DMS79 treated with DMSO at 0.1 percent for 48 hours (cell line): ENCODE measurements at places on chromosomes 5 and 9.

DNA sequence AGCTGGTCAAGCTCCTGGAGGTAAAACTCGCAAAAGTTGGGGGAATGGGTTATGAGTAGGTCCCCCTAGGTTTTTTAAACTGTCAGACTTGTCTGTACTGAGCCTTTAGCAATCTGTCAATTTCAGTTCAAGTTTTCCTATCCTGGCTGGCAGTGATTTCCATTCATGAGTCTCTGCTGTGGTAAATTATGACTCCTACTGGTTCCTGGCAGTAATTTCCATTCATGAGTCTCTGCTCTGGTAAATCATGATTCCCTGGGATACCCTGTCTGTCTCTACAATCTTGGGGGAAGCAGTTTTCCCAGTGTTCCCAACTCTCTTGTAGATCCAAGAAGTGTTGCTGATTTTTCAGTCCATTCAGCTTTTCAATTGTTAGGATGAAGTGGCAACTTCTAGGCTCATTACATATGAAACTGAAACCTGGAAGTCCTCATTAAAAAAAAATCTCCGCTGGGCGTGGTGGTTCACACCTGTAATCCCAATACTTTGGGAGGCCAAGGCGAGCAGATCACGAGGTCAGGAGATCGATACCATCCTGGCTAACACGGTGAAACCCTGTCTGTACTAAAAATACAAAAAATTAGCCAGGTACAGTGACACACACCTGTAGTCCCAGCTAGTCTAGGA lies 91.3 kb upstream of the GPBP1 start:
- DNase-seq = no peak

DNA sequence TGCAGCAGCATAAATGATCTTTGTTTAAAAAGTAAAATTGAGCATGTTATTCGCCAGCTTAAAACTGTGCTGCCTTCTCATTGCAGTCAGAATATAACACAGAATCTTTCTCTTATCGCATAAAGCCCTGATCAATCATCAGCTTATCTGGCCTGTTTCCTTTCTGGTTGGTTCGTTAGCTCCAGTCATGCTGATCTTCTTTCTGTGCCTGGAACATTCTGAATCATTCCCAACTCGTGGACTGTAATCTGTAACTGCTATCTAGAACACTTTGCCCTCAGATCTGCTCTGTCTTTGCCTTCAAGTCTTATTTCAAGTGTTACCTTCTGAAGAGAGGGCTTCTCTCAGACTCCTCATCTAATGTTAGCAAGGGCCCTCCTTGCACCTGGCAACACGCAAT lies 11.9 kb upstream of the FER start:
- no peak for DNase-seq

- DNase-seq = no peak
Observed at GRCh38 chr9:108412755-108413154, 443.0 kb downstream of the ACTL7B start.

- DNase-seq = no peak
Observed at GRCh38 chr5:81164936-81165335, 68.2 kb upstream of the CKMT2 start.

DNA sequence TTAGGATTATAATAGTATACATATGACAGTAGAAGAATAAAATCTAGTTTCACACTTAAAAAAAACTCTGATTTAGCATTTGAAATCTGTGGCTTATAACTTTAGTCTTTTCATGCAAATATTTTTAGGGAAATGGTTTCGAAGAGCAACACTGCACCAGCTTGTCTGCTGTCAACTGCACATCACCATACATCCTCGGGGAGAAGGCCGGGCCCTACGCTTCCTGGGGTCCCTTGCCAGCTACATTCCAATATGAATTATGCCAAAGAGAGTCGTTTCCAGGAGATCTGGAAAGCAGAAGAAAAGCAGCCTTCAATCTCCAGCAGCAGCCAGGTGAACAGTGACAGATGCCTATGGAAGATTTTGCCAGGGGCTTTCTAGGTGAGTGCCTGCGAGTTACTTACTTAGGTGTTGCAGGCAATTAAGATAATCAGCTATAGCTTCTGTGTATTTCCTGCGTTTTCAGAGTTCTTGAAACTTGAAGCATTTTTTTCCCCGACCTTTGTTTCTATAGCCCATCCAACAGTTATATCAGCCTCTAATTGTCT lies 166.8 kb downstream of the TRPM3 start:
- no peak for DNase-seq

DNA sequence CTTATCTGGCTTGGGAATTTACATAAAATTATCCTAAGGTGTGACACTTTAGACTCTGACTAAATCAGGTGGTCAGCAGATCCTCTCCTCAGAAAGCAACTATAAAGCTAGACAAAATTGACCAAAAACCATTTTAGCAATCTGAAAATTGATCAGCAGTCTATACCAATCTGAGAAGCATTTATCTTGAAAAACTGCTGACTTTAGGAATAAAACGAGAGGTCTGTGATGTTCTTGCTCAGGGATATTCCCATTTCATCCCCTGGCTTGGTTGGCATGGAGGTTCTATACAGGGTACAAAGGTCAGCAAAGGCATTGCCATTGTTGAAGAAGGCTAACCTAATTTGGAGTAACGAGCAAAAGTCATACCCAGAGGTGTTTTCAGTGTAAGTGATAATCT lies 11.7 kb downstream of the SPINK5 start:
- DNase-seq = no peak

GRCh38 chr5:28743025-28743715 lies 1704.8 kb upstream of the CDH9 start:
- DNase-seq = no peak

DNA sequence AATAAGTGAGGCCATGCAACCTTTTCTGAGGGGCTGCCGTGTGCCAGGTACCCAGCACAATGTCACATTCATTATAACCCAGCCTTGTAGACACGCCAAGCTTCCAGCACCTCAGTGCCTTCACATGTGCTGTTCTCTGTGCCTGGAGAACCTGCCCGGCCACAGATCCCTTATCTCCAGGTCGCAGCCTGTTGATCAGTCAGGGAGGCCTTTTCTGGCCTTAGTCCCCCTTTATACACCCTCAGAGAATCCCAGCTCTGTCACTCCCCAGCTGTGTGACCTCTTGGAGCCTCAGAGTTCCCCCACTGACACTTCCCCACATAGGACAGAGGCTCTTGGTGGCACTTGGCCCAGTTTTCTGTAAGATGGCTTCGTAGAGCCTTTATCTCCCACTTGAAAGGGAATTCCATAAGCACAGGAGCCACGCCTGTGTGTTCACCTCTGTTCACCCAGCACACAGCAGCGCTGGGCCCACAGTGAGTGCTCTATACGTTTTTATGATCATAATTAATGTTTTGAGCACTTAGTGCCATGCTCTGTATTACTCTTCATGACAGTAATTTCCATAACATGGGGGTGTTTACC lies 38.7 kb downstream of the NEURL1B start:
- no peak for DNase-seq

DNA sequence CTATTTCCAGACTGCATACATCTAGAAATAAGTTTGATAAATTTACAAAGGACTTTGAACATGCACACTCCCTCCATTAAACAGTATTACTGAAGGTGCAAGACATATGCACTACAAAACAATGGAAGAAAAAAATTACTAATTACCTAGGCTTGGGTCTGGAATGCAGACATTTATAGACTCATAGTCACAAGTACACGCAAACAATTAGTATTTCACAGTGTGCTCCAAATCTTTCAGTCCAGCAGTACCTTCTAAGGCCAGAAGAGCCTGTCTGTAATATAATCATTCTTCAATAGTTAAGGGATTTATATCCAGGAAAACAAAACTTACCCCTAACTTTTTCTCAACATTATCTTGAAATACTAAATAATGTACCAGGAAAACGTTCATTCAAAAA lies 11.2 kb downstream of the RICTOR start:
- DNase-seq = no peak

DNA sequence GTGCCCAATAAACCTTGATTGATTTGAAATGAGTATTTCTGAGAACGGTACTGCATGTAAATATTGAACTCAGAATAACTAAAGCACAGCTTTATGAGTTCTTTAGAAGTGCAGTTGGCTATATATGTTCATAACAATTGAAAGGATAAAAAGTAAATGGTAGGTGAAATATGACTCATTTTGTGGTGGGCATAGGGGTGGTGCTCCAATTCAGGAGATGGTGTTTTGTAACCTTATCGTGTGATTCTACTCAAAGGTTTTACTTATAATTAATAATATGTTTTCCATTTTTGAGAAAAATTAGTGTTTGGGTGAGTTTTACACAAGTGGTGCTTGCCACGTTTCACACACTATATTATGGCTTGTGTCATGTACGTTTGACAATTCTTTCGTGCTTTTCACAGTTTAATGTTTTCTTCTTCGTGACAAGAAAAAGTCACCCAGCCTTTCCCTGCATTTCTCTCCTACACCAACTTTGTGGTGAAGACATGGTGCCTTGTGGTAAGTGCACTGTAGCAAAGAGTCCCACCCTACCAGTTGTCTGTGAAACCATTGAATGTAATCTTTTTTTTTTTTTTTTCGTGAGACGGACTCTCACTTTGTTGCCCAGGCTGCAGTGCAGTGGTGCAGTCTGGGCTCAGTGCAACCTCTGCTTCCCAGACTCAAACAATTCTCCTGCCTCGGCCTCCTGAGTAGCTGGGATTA lies 492.5 kb upstream of the SGCD start:
- DNase-seq = no peak

DNA sequence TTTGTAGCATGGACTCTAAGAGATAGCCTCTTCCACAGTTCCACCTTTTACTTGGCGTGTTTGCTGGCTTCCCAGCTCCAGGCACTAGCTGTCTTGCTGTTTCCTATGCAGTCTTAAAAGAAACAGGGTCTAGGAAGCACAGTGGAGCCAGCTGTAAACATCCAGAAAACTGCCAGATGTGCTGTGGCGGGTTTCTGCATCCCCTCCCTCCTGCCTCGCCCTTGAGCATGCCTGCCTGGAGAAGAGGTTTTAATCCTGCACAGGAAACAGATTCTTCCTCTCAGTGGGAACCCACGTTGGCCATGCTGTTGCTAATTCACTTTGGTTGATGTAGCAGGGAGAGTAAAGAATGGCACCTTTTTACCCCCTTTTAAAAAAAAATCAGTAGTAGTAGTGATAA lies 121.3 kb downstream of the RPS23 start:
- no peak for DNase-seq

- DNase-seq = no peak
Observed at GRCh38 chr5:143101121-143101520, 302.4 kb downstream of the NR3C1 start.

DNA sequence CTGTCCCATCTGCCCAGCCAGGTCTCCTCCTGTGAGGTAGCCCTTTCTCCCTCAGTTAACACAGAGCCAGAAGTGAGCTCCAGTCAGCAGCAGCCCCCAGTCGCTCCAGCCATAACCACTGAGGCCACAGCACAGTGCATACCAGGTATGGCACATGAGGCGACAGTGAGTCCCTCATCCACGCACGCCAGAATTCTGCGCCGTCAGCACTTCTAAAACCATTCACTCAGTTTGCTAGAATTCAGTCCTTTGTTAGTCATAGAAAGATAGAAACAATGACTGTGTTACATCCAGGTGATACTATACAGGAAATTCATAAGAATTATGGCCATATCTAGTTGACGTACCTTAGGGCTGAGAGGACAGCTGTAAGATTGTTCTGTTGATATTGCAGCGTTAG lies 88.5 kb downstream of the KIAA1958 start:
- no peak for DNase-seq

- no peak for DNase-seq
Observed at GRCh38 chr5:112472614-112473013, 53.5 kb upstream of the EPB41L4A start.

DNA sequence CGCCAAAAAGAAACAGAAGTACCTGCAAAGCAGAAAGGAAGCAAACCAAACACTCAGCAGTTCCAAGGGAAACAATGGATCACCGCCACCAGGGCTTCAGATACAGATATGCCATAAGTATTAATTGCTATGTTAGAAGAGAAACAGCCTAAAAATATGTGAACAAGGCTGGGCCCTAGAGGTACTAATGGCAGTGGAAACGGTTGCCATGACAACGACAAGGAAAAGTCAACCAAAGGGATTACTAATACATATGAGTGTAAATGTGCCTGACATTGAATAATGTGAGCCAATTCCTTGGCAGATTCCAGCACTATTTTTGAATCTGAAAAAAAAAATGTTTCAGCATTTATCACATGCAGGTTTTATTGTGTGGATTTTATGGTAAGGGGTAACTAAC lies 75.0 kb downstream of the CAVIN4 start:
- DNase-seq = no peak

DNA sequence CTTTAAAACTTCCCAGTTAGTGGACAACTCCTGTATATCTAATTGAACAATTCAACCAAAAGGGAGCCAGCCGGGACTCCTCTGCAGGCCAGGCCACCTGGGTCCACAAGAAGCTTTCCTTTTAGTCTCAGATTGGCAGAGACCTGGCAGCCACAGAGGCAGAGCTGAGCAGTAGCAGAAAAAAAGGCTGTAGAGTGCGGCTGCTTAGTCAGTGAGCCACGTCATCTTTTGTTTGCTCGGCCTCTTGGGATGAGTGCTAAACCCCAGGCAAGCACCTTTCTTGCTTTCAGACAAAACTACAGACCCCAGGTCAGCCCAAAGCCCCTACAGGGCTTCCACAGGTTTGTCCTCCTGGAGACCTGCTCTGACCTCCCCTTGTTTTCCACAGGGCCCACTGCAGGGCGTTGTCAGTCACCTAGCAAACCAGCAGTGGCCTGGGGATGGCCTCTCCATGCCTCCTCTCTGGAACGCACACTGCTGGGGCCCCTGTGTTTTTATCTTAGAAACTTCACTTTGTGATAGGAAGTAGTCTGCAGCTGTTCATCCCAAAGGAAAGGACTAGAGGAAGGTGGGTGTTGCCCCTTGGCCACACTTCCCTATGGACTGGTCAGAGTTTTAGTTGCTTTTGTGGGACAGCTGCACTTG lies 49.9 kb downstream of the SHB start:
- peak; percentile 86 for DNase-seq

DNA sequence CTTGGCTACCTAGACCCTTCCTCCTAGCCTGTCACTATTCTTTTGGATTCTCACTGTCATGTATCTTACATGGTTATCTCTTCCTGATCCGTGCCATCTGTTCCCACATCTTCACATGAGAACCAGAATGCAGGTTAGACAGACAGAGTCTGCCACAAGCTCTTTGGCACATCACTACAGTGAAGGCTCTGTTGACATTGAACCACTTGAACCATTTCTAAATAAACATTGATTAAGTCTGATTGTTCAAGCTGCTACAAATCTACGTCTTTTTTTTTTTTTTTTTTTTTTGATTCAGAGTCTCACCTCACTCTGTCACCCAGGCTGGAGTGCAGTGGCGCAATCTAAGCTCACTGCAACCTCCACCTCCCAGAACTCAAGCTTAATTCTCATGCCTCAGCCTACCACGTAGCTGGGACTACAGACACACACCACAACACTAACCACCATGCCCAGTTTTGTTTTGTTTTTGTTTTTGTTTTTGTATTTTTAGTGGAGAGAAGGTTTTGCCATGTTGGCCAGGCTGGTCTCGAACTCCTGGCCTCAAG lies 85.1 kb upstream of the LRRTM2 start:
- DNase-seq = no peak

- DNase-seq = no peak
Observed at GRCh38 chr5:53515988-53516387, 35.6 kb downstream of the FST start.

DNA sequence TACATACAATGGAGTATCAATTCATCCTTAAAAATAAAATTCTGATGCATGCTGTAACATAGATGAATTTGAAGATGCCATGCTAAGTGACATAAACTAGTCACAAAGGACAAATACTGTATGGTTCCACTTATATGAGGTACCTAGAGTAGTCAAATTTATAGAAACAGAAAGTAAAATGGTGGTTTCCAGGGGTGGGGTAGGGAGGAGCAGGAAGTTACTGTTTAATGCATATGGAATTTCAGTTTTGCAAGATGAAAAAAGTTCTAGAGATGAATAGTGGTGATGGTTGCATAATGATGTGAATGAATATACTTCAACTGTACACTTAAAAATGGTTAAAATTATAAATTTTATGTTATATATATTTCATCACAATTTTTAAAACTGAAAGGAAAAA lies 57.3 kb upstream of the FNIP1 start:
- no peak for DNase-seq
